Stimulated activated CD4-positive, alpha-beta T cell treated with anti-CD3 and anti-CD28 coated beads, Interleukin-4, amount 100 ng/mL, for 24 hours (primary cell): ENCODE measurements at places on chromosomes 3 and 15.

DNA sequence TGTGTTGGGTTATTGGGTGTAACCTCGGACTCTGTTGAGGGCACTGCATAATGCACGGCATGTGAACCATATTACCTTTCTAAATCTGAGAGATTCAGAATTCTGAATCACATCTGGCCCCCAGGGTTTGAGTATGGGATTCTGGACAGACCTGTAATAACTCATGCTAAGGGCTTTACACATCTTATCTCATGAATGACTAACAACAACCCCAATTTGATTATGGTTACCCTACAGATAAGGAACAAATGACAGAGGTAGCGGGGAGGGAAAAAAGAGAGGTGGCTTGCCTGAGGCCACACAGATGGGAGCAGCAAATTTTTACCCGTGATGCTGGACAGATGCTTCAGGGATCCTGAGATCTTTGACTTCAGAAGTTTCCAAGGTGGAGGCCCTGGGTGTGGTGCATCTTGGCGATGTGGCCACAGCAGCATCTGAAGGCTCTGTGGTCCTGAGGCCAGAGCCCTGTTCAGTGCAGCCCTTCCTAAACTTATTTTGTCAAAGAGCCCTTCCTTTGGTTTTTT, 43.8 kb downstream of the POMGNT2 start:
- no peak for DNase-seq

GRCh38 chr3:183486472-183486871, 58.1 kb upstream of the MCF2L2 start:
- no peak for DNase-seq

DNA sequence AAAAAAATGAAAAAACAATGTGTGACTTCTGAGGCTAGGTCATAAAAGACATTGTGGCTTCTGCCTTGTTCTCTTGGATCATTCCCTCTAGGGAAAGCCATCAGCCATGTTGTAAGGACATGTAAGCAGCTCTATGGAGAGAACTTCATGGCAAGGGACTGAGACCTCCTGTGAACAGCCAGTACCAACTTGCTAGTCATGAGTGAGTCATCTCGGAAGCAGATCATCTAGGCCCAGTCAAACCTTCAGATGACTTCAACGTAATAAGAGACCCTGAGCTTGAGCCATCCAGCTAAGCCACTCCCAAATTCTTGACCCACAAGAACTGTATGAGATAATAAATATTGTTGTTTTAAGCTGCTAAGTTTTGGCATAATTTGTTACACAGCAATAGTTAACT, 4.9 kb downstream of the MON1A start:
- no peak for DNase-seq

- peak; percentile 72 for DNase-seq
Measured at GRCh38 chr15:62254137-62254934, 89.3 kb upstream of the C2CD4B start.

DNA sequence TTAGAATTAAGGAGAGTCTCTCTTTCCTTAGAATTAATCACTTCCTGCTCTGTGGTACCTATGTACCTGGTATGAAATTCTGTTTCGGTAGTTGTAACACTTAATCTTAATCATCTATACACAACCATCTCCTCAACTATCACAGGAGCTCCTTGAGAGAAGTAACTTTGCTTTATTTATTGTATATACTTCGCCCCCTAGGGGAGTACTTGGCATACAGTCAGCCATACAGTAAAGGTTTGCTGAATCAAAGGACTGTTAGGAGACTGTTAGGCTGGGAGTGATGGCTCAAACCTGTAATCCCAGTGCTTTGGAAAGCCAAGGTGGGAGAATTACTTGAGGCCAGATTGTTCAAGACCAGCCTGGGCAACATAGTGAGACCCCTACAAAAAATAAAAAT, 44.7 kb downstream of the RORA start:
- DNase-seq = no peak

DNA sequence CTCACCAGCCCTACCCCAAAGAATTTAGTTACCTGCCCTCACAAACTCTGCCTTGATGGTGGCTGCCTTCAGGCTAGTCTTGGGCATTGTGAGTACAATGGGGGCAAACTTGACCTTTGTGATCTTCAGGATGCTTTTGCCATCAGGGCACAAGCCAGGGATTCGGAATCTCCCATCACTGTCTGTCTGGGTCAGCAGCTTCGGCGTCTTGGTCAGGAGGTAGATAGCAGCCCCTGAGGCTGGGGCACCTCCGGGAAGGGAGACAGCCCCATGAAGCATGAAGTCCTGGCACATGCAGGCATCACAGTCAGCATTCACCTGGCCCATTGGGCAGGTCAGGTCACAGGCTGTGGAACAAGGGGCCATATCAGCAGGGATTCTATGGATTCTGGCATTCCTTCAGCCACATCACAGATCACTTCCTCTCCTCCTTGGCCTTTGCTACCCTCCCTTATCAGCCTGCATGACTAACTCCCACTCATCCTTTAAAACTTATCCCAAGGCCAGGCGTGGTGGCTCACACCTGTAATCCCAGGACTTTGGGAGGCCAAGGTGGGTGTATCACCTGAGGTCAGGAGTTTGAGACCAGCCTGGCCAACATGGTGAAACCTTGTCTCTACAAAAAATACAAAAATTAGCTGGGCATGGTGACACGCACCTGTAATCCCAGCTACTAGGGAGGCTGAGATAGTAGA, 6.9 kb downstream of the CILP start:
- no peak for DNase-seq

DNA sequence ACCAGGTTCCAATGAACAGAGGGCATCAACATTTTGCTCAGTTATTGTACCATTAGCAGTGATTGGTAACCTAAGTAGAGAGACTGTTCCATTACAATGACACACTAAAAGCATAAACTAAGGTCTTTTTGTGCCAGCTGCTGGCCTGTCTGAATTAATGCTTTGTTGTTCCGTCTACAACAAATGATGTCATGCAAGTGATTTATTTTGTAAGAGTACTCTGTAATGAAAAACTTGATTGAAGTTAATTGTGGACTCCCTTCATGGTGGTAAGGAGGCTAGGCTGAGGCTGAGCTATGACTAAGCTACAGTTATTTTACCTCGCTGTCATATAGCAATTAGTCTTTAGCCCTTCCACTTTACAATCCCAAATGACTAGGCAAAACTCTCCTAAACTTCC, 23.2 kb downstream of the RCN2 start:
- DNase-seq = no peak

- peak; percentile 79 for DNase-seq
Measured at GRCh38 chr3:20041197-20041780, 1.0 kb downstream of the KAT2B start.
